HFFc6 (cell line): ENCODE measurements at places on chromosomes 2 and 18. TPM values are rescaled to one million over a fixed set of nuclear protein-coding genes. Genes with fewer than 3 reads are reported as not detected.

GRCh38 chr2:8684540-8684877 lies 2.7 kb downstream of the ID2 start:
- DNase-seq: no peak

- no peak for DNase-seq
Measured at GRCh38 chr2:183081911-183082310, 3.4 kb downstream of the DUSP19 start.

DNA sequence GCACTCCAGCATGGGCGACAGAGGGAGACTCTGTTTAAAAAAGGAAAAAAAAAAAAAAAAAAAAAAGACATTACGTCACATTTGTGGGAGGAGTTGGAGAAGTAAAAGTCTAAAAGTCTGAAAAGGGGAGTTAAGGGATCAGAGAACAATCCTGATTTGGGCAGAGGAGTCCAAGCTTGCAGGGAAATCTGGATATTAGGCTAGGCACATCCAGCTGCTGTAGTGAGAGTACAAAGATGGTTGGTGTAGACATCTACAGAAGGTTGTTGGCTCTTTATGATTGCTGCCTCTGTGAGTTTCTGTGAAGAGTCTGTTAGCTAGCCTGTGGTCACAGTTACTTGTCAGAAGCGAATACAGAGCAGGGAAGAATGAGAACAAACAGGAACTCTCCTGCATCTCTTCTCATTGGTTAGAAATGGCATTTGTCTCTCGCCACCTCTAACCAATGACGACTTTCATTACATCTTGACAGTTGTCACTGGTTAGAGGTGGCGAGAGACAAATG lies 3.3 kb upstream of the OSBPL6 start:
- no peak for DNase-seq

- DNase-seq: no peak
Measured at GRCh38 chr2:18180912-18181311, 302.4 kb downstream of the KCNS3 start.

DNA sequence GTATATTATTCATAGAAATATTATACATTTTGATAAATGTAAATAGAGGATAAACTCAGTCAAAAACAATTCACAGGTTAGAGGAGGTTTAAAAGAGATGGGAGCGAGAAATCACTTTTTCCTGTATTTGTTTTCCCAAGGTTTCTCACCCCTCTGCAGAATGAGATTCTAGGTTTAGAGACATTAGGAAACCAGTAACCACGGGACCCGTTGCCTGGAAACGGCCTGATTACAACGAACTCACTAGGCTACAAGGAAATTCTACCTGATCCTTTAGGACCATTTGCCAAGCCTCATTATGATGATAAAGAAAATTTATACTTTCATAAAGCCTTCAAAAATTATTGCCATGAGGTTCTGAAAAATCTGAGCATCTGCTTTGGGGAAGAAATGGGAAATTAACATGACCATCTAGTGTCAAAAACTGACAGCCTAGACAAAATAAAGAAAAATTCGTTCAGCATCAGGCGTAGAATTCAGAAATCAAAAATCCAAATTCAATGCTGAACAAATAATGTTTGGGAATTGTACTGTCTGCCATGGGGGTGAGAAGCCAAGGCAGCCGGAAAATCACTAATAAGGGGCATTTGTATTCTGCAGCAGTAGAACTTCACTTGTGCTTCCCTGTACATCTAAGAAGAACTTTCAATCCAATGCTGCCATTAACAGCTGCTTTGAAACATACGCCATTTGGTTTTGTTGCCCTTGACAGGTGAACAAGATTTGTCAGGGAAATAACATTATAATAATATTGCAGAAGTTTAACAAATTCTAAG lies 262.3 kb downstream of the NRXN1 start:
- no peak for DNase-seq

DNA sequence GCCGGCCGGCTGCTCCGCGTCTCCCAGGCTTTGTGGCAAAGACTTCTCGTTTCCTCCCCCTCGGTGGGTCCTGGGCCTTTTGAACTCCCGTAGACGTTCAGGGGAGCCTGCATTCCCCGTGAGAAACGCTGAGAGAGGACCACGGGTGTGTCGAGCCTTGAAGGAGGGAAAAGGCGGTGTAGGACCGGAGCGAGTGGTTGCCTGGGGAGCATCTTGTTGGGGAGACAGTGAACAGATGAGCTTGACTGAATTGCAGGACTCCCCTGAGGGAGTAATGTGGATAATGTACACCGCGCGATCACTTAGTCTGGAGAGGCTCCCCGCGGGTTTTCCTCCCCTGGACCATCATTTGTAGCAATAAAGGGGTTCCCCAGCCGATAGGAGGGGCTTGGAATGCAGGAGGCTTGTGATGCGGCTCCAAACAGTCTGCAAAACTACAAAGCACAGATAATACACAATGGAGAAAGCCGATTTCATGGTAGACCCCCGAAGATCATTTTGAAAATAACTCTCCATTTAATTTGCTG lies 769 bp downstream of the ALMS1 start:
- DNase-seq: no peak

DNA sequence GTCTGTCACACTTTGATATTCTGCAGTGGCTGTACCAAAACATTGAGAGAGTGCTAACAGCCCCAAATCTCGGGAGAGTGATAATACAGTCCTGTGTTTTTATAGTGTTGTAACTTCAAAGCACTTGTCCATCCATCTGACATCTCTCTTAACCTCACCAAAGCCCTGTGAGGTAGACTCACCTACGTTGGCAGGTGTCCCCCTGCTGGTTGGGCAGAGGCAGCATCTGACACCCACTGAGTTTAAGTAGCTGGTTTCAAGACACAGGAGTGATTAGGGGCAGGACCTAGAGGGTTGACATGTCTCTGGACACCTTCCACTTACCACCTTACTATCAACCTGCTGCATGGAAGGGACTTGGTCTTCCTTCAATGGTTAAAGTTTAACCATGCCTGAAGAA lies 22.9 kb downstream of the COLEC12 start:
- no peak for DNase-seq

GRCh38 chr18:46732201-46732600 lies 24.7 kb downstream of the ST8SIA5 start:
- DNase-seq: no peak

- no peak for DNase-seq
Measured at GRCh38 chr18:59551902-59552635, 145.2 kb downstream of the CCBE1 start.

DNA sequence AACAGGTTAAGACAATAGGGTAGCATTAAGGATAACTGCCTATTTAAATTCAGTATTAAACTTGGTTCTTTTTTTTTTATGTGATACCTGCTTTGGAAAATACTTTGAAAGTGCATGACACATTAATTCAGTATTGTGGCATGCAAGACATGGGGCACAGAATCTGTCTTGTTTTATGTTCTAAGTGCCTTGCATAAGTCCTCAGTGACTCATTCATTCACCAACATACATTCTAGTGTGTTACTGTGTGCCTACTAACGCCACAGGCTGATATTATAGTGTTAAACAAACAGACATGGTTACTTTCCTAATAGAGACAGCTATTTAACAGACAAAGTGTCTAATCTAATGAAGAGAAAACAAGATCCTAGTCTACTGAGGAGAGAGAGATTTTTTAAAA lies 91.7 kb downstream of the GCA start:
- DNase-seq: no peak

GRCh38 chr2:205556841-205557539 lies 125.3 kb upstream of the NRP2 start:
- DNase-seq: no peak

GRCh38 chr2:71687412-71687811 lies 234.1 kb downstream of the DYSF start:
- DNase-seq: no peak

- no peak for DNase-seq
Measured at GRCh38 chr2:59033661-59034060, 792.5 kb upstream of the FANCL start.

- no peak for DNase-seq
Measured at GRCh38 chr18:39840856-39841481, 2114.1 kb upstream of the PIK3C3 start.

GRCh38 chr2:3807853-3808252 lies 104.5 kb downstream of the DCDC2C start:
- DNase-seq: no peak

DNA sequence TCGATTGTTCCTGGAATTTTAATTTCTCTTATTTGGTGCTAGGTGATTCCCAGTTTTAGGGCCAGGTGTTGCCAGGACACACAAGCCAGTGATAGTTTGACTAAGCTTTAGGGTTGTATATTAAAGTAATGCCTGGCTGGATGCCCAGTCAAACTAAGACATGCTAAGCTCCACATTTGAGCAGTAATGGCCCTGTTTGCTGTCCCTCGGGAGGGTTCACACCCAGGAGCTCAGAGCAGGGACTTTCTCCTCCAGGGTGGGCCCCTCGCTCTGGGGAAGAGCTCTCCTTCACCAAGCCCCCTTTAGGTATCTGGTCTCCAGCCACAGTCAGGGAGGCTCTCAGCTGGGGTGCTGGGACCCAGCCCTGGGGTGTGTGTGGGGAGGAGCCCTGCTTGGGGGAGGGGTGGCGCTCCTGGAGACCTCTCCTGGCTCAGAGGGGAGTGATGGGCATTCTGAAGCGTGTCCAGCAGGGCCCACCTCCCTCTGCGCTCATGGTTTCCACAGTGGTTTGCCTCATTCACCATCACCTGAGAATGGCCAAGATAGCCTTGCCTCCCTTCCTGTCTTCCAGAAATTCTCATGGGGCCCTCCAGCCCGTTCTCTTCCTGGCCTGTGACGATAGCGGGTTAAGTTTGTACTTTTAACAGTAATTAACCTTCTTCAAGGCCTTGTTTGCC lies 31.7 kb downstream of the INPP4A start:
- DNase-seq: no peak

- no peak for DNase-seq
Measured at GRCh38 chr2:130825231-130825965, 11.3 kb upstream of the ARHGEF4 start.

DNA sequence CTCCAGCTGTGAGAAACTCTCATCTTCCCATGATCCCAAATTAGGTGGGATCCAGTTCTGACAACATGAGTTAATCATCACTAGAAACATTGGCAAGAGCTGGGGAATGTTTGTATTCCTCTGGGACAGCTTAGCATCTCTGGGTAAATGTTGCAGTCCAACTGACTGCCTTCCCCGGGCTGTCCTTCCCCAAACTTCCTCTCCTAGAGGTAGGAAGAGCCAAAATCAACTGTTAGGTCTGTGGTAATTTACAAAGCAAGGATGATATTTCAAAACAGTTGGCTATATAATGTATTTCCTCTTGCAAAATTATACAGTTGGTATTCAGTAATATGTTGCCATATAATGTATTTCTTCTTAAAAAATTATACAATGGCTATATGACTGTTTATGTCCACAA lies 148.5 kb downstream of the MGAT5 start:
- no peak for DNase-seq

GRCh38 chr2:231359441-231359840 lies 36.1 kb upstream of the B3GNT7 start:
- no peak for DNase-seq

- no peak for DNase-seq
Measured at GRCh38 chr2:6224267-6224666, 532.1 kb downstream of the SOX11 start.

- DNase-seq: no peak
Measured at GRCh38 chr18:35464831-35465279, 32.9 kb downstream of the INO80C start.

GRCh38 chr2:190717764-190718651 lies 69.1 kb downstream of the NAB1 start:
- DNase-seq: no peak

DNA sequence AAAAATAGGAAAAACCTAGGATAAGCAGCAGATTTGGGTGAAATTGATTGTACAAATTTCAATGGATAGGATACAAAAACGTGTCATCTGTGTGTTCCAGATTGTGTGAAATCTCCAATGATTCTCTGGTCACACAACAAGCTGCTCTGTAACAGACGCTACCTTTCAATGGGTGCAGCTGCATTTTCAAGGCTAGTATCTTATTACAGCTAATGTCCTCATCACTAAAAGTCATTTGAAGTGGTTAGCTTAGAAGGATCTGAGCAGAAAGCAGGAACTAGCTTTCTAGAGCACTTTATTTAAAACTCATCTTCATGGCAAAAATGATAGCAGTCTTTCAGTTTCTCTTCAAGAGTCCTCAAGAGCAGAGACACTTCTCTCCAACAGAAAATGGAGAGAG lies 364.6 kb downstream of the LRP1B start:
- no peak for DNase-seq

- DNase-seq: no peak
Measured at GRCh38 chr2:62475172-62476011, 30.6 kb downstream of the TMEM17 start.

GRCh38 chr2:62362561-62362960 lies 143.4 kb downstream of the TMEM17 start:
- no peak for DNase-seq

DNA sequence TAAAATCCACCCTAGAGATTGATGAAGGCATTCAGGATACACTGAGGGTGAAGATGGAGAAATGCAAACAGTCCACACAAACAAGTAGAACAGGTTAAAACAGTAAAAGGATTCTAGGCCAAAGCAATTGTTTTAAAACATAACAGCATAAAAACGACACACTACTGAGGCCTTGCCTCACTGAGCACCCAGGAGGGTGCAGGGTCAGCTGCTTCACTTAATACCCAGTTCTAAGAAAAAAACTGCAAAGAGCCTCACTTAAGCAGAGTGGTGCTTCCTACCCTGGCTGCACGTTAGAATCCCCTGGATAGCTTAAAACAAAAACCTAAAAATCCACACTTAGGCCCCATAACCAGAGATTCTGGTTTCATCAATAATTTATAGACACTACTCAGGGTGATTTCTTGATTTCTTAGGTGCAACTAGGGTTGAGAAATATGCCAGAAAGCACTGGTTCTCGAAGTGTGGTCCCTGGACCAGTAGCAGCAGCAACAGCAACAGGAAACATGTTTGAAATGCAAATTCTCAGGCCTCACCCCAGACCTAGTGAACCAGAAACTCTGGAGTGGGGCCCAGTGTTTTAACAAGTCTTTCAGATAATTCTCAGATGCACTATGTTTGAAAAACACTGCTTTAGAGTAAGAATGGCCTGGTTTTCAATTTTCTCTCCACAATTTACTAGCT lies 279.1 kb downstream of the ZEB2 start:
- DNase-seq: no peak

- DNase-seq: no peak
Measured at GRCh38 chr2:21727101-21727500, 603.3 kb downstream of the TDRD15 start.

MAP4K4 gene
- total RNA-seq: 104 to 123 TPM (median 121 TPM) in 3 replicates

CRYBA2 gene
- total RNA-seq: not detected in 3 replicates

ABHD1 gene
- not detected in 3 replicates for total RNA-seq

CABYR gene
- total RNA-seq: 1.1 to 3.1 TPM (median 1.6 TPM) in 3 replicates

LTBP1 gene
- 238 and 323 TPM in 2 replicates for total RNA-seq

CMPK2 gene
- not detected in 3 replicates for total RNA-seq

TFPI gene
- 23.5 to 36.5 TPM (median 27.5 TPM) in 3 replicates for total RNA-seq

ELOA2 gene
- total RNA-seq: not detected in 3 replicates

RAPGEF4 gene
- 0.18 to 0.51 TPM in 2 of 3 replicates, not detected in the other for total RNA-seq

RAMP1 gene
- total RNA-seq: 0.38 to 1.5 TPM (median 1.5 TPM) in 3 replicates

FANCL gene
- 7.9 to 9.9 TPM (median 7.9 TPM) in 3 replicates for total RNA-seq

CYS1 gene
- 0.22 to 2.0 TPM (median 0.56 TPM) in 3 replicates for total RNA-seq

ARHGEF33 gene
- 0.05 to 0.78 TPM (median 0.46 TPM) in 3 replicates for total RNA-seq

FHL2 gene
- total RNA-seq: 211 to 263 TPM (median 224 TPM) in 3 replicates

ZC3H6 gene
- total RNA-seq: 4.5 to 5.4 TPM (median 5.0 TPM) in 3 replicates

ALPG gene
- total RNA-seq: not detected in 3 replicates

FAM237A gene
- total RNA-seq: not detected in 3 replicates

TMSB10 gene
- total RNA-seq: 4,326 to 6,151 TPM (median 5,189 TPM) in 3 replicates

LAPTM4A gene
- 206 to 242 TPM (median 218 TPM) in 3 replicates for total RNA-seq

ANKAR gene
- total RNA-seq: 1.2 to 2.4 TPM (median 1.6 TPM) in 3 replicates

DLX1 gene
- 8.2 to 12.9 TPM (median 12.2 TPM) in 3 replicates for total RNA-seq

ERMN gene
- total RNA-seq: not detected in 2 replicates
